ENCODE measurements at places on chromosomes 6 and 20.

DNA sequence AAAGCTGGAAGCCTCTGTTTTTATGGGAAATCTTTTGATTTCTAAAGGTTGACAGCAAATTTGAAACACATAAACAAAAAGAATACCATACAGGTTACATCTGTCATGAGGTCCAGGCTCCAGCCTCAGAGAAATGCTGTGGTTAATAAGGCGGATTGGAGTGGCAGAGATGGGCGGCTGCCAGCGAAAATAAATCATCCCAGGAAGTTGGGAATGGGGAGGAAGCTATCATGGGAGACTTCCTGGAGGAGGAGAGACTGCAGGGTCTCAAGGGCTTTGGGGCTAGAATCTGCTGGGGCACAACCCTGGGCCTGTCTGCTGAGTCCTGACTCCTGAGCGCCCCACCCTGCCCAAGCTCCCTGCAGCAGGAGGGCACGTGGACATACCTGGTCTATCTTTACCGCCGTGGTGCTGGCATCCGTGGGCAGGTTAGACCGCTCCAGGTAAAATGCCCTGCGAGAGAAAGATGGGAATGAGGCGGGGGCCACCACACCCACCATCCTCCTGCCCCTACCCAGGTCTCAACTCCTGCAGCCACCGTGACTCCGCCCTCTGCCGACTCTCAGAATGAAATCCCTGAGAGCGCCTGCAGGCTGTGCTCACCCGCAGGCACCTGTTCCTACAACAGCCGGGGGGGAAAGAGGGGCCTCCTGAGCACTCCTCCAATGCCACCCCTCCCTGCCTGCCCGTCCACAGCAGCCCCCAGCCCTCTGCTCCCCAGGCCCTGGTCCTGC, 197.3 kb downstream of the PREX1 start:
- no peak for DNase-seq

DNA sequence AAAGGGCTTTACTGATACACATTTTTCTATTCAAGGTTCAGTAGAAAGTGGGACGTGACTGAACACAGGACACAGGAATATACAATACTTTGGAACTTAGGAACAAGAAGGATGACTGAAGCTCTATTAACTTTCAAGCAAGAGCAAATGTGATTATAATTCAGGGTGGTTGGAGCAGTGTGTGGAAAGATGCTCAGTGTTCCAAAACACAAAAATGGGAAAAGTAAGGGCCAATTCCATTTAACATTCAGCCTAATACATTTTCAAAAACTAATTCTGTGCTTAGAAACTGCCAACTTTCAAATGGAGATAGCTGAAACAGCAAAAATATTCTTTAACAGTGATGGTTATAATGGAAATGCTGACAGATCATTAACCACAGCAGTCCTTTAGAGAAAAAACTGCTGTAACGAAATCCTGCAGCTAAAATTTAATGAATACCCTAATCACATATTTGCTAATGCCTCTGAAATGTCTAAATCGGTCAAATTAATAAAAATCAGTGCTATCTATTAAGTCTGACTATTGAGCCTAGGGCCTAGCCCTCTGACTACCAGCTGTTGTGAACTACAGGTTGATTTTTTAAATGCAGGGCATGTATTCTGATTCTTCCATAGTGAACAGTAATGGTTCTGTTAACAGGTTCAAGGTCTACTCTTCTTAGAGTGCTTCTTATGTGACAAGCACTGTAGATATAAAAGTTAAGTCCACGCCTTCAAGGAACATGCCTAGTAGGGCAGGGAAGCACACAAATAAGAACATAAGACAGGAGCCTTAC, 45.9 kb downstream of the RARS2 start:
- DNase-seq, result no peak

DNA sequence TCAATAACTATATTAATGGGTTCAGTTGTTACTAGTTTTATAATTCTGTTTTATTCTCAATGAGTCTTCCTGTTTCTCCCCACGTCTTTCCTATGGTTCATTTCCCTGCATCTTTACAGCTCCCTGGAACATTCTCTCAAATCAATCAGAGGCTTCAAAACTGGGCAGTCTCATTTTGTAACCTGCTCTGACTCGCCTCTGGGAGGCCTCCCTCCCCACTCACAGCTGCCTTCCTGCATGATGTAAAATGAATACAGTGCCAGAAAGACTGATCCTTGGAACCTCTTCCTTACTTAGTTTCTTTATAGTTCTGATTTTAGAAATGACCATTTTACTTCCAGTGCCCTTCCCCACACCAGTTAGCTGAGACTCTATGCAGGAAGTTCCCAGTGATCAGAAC, 103.9 kb downstream of the ESR1 start:
- DNase-seq, result peak; percentile 13

GRCh38 chr6:90261801-90262200, 34.8 kb downstream of the BACH2 start:
- no peak for DNase-seq

- no peak for DNase-seq
Observed at GRCh38 chr6:135344526-135344925, 153.0 kb downstream of the AHI1 start.

DNA sequence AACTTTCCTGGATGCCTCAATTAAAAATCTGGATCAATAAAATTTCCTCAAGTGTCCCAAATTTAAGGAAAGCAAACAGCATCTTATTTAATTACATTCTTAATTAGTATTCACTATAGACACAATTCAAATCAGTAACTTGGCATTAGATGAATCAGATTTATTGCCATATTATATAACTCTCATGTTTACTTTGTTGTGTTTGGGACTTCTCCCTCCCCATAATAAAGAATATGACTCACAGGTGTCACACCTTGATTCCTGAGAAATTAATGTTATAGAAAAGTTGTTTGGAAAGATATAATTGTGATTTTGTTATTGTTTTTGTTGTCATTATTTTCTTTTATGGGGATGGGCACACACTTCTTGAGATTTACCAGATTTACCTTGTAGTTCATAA, 18.4 kb downstream of the EYA4 start:
- DNase-seq, result no peak

Measured in GM03348 (cell line).